ENCODE measurements at places on chromosomes 5 and 9.

GRCh38 chr5:68911840-68912690 is 181.7 kb upstream of the SLC30A5 start:
- no peak for DNase-seq

- peak; percentile 20 for DNase-seq
Measured at GRCh38 chr9:107612136-107612535, 122.6 kb upstream of the KLF4 start.

DNA sequence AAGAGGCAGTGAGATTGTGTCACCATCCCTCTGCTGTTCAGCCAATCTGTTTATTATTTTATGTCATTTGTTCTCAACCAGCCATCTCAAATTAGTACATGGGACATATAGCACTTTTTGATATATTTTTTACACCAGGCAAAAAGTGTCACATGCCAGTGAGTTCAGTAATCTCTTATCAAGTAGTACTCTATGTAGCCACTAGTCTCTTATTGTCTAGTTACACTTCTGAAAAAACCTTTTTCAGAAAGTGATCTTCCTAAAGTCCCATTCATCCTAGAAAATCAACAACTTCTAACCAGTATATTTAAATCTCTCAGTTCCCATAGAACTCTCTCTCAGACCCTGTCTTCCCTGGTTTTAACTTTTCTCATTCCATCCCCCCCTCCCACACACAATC is 321.6 kb downstream of the FBXL17 start:
- no peak for DNase-seq

DNA sequence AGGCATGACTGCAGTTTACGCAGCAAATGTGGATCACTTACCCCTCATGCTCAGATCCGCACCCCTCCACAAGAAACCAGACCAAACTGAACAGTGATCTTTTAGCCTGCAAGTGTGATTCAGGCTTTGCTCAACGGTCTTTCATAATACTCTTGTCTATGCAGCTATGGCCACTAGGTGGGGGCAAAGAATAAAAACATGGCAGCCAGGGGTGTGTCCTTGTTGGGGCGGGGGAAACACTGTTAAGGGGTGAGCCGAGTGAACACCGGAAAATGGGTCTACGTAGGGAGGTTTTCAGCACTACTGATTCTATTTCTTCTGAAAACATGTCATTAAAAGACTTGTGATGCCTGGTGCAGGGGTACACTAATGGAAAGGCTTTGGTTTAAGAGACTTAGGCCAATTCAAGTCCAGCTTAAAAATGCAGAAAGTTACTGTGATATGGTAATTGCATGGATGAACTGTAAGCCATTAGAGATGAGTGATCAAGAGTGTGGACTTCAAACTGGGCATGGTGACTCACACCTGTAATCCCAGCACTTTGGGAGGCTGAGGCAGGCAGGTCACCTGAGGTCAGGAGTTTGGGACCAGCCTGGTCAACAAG is 49.9 kb upstream of the GPR151 start:
- peak; percentile 57 for DNase-seq

Data from CD4-positive, alpha-beta T cell treated with Interleukin-21 for 1 hour (primary cell).